ENCODE measurements at places on chromosomes 3 and 15. TPM values are rescaled to one million over a fixed set of nuclear protein-coding genes. Genes with fewer than 3 reads are reported as not detected.

Gene SERINC4
- not detected for total RNA-seq

Gene GP5
- total RNA-seq = under 0.01 TPM

Gene SLC6A20
- 2.4 TPM for total RNA-seq

Gene ANKUB1
- total RNA-seq = not detected

Gene STRA6
- total RNA-seq = 2.0 TPM

Gene C3orf62
- 0.76 TPM for total RNA-seq

Gene EAF1
- 32.2 TPM for total RNA-seq

Gene MCF2L2
- total RNA-seq = 0.76 TPM

Gene DNAH12
- not detected for total RNA-seq

Gene SNUPN
- 24.3 TPM for total RNA-seq

Gene CCR3
- total RNA-seq = not detected

Gene RTP3
- not detected for total RNA-seq

Gene PLA1A
- total RNA-seq = 0.16 TPM

Gene GRK7
- not detected for total RNA-seq

Gene PLS1
- total RNA-seq = 10.8 TPM

Gene HRH1
- total RNA-seq = 35.2 TPM

Gene TRPM1
- not detected for total RNA-seq

Gene MUC13
- not detected for total RNA-seq

Gene APOD
- not detected for total RNA-seq

Gene ZNF662
- 1.8 TPM for total RNA-seq

Gene ACP3
- 1.5 TPM for total RNA-seq

Gene SCAANT1
- not detected for total RNA-seq

Gene SERPINI1
- total RNA-seq = 0.89 TPM

Gene CADM2
- total RNA-seq = not detected

Gene REC114
- not detected for total RNA-seq

Gene CYP1A2
- not detected for total RNA-seq

Gene ATP2B2
- not detected for total RNA-seq

Gene RFX7
- total RNA-seq = 7.5 TPM

Gene SYNPR
- total RNA-seq = not detected

Gene OR5H1
- not detected for total RNA-seq

Gene KNL1
- 1.3 TPM for total RNA-seq

Gene PYGO1
- total RNA-seq = 4.4 TPM

Gene LRRC3B
- total RNA-seq = not detected

Gene RETNLB
- total RNA-seq = not detected

Gene PPP1R14D
- total RNA-seq = not detected

Gene RLBP1
- not detected for total RNA-seq

Gene TBCCD1
- total RNA-seq = 10.0 TPM

Gene DZIP1L
- 16.9 TPM for total RNA-seq

Gene LRRN1
- 1.6 TPM for total RNA-seq

Gene ERC2
- 1.8 TPM for total RNA-seq

Gene DAZL
- total RNA-seq = not detected

Gene SLC33A1
- 30.6 TPM for total RNA-seq

Gene CFAP44
- total RNA-seq = 0.16 TPM

Gene CLEC3B
- total RNA-seq = not detected

Gene PLCH1
- total RNA-seq = 1.0 TPM

Gene CCK
- total RNA-seq = not detected

Gene CLRN1
- total RNA-seq = not detected

Gene STX19
- total RNA-seq = not detected

Data from mesangial cell (primary cell).